Stimulated activated CD4-positive, alpha-beta T cell treated with anti-CD3 and anti-CD28 coated beads, Interleukin-4, amount 100 ng/mL, for 24 hours (primary cell): ENCODE measurements at places on chromosomes 12 and 14.

DNA sequence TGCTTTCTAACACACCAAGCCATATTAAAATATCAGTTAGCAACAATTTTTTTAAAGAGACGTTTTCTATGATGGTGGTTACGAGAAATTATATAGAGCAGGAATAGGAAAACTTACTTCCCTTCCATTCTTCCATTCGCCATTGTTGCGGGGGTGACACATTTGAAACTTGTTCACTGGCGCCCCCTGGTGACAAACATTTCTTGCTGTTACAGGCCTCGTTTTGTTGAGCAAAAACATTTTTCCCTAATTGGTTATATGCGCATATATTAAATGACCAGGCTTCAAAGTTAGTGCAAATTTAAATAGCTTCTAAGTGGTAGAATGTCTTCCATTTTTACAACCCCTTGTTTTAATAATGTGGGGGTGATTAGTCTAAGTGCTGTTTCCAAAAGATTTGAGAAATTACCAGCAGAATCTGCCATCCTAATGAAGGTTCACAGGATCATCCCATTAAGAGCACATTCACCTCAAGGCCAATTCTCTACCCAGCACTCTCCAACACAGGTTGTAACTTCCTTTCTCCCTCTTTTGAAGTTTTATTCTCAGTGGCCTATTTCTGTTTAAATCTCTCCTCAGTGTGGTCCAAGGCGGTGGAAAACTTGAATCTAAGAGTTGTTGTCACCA, 1124.7 kb downstream of the FLRT2 start:
- DNase-seq: peak; percentile 11

DNA sequence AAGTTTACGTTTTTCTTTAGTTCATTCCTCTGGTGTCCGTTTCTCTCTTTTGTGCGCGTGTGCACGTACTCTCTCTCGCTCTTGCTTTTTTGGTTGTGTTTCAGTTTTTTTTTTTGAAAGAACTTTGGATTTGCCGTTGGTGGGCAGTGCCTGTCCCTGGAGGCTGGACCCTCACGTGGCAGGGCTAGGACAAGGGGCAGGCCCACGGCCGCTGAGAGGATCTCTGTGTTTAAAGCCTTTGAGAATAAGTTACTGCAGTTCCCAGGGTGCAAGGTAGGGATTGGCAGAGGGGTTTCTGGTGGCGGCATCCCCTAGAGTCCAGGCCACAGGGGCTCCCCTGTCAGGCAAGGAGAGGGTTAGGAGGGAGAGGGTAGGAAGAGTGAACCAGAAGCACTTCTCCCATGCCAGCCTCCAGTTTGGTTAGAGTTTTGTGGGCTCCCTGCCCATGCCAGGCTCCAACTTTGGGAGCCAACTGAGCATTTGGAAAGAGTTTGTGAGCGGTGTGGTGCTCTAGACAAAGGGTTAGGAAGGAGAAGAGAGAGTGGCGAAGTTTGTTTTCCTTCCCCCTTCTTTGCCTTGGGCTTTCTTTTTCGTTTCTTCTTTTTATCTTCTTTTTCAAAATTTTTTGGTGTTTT, 30.5 kb downstream of the ZFHX2 start:
- DNase-seq: no peak

DNA sequence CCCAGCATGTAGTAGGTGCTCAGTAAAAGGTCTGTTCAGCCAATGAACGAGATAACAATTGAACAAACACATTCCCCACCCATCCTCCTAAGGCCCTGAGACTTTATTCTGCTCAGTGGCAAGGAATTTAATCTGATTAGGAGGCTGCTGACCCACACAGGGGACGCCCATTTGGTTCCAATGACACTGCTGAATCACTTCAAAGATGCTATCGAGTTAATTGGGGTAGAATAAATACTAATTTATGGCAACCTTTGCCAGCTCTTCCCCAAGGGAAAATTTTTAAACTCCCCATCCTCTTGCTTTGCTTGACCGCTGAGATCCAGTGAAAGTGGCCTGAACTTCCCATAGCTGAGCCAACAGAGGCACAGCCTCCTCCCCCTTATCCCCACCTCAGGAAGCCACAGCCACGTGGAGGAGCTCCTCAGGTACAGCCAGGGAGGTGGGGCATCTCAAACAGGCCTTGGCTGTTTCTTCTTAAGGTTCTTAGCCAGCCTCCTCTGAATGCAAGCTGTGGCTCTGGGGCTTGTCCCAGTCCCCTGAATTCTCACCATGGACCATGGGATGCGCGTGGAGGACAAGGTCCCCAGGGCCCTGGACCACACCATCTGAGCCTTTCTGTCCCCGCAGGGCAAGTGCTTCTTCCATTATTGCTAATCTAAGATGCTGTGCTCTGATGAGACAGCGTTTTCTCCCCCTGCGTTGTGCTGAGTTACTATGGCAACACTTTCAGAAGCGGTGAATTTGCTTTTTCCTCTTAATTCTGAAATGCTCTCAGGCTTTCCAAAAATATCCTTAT, 26.7 kb downstream of the C14orf132 start:
- no peak for DNase-seq

DNA sequence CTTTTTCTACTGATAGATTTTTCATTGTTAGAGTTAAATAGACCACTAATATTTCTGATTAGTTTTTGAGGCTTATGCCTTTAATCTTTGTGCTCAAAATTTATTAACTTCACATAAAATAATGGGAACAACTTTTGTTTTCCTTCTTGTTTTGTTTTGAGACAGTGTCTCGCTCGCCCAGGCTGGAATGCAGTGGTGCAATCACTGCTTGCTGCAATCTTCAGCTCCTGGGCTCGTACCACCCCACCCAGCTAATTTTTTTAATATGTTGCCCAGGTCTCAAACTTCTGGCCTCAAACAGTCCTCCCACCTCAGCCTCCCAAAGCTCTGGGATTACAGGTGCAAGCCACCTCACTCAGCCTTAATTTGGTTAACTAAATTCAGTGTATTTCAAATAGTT, 16.8 kb downstream of the SCFD1 start:
- DNase-seq: no peak

- DNase-seq: no peak
Observed at GRCh38 chr14:60632257-60632656, 17.0 kb downstream of the SIX1 start.

DNA sequence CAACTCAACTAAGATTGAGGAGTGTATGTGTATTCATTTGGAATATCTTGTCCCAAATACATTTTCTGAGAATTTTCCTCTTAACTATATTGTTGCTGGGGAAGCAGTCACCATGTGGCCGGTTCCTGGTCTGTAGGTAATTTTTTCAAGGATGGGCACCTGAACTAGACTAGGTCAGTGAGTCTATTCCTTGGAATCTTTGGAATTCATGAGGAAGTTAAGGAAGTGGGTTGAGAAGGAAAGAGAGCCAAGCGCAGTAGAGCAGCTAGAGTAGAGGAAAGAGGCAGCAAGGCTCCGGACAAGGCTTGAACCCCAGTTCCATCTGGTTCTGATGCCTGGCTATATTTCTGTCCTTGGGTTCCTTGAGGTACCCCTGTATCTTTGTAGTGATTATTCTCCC, 183.7 kb downstream of the DACT1 start:
- no peak for DNase-seq

DNA sequence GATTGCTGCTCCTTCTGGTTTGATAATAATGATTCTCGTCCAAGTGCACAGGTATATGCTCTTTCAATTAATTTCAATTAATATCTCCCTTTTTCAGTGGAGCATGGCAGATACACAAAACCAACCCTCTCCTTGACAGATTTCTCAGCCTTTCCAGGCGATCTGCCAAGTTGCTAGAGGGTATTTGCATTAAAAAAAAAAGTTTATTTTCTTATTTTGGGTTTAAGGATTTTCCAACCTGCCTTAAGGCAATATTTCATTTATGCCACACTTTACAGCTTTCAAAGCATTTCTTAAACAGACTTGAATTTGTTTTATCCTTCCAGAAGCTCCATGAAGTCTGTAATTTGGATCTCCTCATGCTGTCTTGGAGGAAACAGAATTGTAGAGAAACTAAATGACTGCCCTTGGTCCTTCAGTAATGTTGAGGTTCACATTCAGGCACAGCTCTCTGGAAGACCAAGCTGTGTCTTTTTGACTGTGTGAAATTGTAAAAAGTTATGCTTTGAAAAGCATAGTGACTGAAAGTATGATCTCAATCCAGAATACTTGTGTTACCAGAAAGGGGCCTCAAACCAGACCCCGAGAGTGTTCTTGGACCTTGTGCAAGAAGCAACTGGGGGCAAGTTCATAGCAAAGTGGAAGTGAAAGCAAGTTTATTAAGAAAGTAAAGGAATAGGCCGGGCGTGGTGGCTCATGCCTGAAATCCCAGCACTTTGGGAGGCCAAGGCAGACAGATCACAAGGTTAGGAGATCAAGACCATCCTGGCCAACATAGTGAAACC, 2.3 kb downstream of the DGLUCY start:
- DNase-seq: peak; percentile 25

DNA sequence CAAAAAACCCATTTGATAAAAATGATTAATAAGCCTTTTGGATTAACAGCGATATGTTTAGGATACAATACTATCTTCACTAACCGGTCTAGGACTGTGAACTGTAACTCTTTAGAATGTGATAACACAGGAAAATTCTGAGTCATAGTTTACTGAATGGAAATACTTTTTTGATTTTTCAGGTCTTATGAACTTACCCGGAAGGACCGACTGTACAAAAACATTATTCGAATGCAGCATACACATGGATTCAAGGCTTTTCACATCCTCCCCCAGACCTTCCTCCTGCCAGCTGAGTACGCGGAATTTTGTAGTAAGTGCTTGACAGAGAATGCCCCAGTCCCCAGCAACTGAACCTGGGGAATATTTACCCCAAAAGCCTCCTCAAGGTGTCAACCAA, 29.0 kb downstream of the TTLL5 start:
- no peak for DNase-seq

DNA sequence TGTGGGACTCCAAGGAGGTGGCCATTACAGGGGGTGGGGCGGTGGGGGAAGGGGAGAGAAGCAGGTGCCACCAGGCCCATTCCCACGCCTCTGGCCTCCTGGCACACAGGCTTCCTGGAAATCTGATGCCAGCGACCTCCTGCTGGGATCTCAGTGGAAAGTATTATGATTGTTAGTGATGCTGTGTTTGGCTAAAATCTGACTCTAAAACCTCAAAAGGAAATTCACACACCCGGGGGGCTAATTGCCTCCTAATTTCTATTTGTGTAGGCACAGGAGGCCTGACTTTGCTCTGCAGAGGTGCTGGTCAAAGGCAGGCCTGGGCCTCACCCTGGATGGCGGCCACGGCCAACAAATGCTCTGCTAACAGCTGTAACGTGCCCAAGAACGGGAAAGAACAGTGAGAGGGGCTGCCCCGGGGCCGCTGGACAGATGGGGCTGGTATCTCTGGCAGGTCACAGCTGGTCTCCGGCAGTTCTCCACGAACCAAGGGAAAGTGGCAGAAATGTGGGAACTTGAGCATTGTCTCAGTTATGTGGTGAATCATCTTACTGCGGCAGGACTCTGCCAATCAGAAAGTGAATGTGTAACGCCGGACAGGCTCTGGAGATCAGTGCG, 14.3 kb downstream of the FAM181A start:
- DNase-seq: no peak

GRCh38 chr14:57189070-57189469, 79.6 kb downstream of the EXOC5 start:
- DNase-seq: no peak

DNA sequence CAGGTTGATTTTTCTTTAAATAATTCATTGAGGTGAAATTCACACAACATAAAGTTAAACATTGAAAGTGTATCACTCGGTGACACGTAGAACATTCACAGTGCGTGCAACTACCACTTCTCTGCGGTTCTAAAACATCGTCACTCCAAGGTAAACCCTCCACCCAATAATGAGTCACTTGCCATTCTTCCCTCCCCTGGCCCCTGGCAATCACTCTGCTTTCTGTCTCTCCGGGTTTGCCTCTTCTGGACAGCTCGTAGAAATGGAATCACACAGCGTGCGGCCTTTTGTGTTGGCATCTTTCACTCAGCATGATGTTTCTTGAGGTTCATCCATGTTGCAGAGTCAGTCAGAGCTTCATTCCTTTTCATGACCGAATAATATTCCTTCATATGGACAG, 18.9 kb downstream of the FZD10 start:
- no peak for DNase-seq

DNA sequence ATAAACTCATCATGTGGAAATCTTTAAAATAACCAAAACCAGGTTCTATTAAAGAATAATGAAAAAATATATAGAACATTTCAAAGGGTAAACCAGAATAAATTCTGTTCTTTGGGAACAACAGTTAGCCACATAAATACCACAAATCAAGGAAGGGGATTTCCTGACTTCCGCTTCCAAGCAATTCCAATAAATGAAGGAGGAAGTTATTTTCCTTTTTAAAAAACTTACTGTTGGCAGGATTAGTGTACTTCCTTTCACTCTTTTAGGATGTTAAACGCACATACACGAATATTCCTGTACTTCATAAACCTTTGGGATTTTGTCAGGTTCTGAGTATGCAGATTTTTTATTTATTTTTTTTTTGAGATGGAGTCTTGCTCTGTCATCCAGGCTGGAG, 13.7 kb upstream of the LIMA1 start:
- DNase-seq: no peak

DNA sequence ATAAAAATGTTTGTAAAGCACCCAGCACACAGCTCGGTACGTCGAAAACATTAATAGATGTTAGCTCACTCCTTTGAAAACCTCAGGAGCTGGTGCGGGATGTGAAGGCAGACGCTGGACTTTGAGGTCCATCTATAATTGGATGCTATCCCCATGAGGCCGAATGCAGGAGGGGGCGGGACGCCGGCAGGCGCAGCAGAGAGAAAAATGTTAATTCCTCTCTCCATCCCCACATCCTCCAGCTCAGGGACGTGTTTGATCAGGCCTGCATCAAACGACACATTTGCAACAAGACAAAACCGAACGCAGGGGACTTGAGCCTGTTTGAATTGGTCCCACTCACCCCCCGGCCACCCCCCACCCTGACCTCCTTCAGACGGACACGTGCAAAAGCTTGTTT, 231.0 kb downstream of the RBM19 start:
- no peak for DNase-seq

- peak; percentile 52 for DNase-seq
Observed at GRCh38 chr12:101697197-101697929, at the start of gene CHPT1. CHPT1 (plus strand) TSS chr12:101697640; CDS start chr12:101697862, 222 bp downstream.

DNA sequence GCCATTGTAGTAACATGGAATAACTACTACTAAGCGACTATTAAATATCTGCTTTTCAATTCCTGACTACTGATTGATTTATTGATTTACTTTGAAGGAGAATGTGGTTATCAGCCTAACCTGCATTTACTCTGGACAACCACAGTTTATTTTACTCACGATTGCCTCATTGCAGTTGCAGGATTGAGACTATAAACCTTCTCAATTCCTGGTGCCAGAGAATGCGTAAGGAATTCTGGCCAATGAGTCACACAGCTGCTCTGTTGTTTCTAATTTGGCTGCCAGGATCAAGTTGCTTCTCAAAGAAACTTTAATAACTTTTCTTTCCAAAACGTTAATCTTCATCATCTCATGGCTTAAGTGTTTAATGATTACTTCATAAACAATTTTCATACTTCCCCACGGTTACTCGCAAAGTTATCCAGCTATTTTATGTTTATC, 13.1 kb upstream of the TMTC1 start:
- DNase-seq: no peak

GRCh38 chr12:89306827-89307473, 45.4 kb downstream of the DUSP6 start:
- DNase-seq: no peak

GRCh38 chr12:123472438-123472849, 14.5 kb downstream of the SNRNP35 start:
- DNase-seq: no peak

- DNase-seq: no peak
Observed at GRCh38 chr14:36675581-36675980, 13.9 kb downstream of the PAX9 start.

GRCh38 chr14:92595267-92595666, 81.7 kb downstream of the RIN3 start:
- no peak for DNase-seq

GRCh38 chr12:120075034-120075616, 41.4 kb downstream of the RAB35 start:
- no peak for DNase-seq
